ENCODE measurements at places on chromosomes 5 and 9. TPM values are rescaled to one million over a fixed set of nuclear protein-coding genes. Genes with fewer than 3 reads are reported as not detected.
A peak's percentile ranks its signal among the peaks of the same experiment; 100 is the strongest.

- no peak for DNase-seq
Observed at GRCh38 chr5:74126294-74126693, 500.3 kb downstream of the ARHGEF28 start.

ADCY2 gene
- 0.32 TPM for total RNA-seq

ENG gene
- total RNA-seq = 30.7 TPM

DNA sequence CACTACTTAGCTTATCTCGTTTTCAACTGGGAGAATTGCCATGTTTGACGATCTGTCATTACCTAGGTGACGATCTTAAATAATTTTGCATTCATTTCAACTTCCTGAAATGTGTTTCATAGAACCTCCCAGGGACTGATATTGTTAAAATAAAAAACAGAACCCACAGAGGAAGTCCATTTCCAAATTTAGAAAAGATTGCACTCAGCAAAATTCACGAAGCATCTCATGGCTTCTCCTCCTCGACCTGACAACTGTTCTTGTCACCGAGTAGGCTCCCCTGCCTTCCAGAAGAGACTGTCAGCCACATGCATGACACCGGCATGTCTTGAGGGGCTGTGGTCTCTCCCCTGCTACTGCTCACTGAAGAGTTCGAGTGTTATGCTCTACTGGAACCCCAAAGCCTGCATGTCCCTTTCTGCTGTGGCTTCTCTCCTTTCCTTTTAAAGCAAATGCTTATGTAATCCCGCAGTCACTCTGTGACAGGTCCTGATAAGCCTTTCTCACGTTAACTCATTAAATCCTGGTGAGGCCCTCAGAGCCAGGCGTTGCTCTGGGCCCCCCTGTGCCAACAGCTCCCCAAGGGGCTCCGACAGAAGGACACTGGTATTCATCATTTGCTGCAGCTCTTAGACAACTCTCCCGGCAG, 26.8 kb upstream of the ANKRD33B start:
- no peak for DNase-seq

GRCh38 chr9:811106-811531, 30.4 kb upstream of the DMRT1 start:
- DNase-seq = no peak

HDHD3 gene
- total RNA-seq = 6.1 TPM

DNA sequence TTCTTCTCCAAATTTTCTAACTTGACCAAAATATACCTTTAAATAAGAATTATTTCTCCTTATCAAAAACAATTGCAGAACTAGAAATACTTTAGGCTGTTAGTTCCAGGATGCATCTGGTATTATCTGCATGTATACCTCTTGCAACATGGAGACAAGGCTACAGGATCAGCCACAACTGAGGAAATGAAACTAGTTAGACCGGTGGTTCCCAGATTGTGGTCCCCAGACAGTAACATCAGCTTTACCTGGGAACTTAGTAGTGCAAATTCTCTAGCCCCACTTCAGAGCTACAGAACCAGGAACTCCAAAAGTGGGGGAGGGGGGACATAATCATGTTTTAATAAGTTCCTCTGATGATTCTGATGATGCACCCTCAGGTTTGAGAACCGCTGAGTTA, 61.6 kb upstream of the C9orf72 start:
- DNase-seq = no peak

GRCh38 chr9:137387114-137387890, 35.7 kb downstream of the EXD3 start:
- DNase-seq = no peak

DNA sequence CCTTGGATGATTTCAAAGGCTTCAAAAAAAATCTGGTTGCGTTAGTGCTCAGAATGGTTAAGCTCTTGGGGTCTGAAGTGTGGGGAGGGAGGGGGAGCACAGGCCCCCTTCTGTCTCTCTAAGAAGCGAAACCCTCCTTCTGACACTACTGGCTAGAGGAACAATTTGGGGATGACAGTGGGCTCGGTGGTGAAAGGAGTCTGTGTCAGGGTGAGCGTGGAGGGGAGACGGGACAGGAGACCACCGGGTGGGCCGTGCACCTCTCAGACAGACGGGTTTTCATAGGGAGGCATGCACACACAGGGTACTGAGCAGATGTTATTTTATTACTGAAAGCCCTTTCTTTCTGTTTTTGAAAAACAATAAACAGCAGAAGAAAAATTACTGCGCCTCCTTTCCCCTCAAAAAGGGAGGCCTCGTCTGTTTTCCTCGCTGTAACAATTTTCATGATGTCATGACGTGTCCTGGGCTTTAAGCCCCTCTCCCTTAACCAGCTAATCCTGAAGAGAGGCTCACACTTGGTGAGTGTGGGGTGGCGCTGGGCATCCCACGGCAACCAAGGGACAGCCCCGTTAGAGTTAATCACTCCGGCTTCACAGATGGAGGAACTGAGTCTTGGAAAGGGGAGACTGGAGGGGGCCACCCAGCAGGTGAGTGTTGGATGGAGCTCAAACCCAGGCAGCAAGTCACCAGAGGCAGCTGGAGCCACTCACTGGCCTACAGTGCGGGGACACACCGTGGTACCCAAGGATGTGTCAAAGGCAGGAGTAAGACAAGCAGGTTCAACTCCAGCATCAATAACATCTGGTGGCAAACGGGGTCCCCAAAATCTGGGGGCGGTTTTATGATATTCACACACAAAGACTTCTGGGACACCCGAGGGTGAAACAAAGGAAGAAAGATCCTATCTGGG, 53.4 kb downstream of the PTCH1 start:
- peak; percentile 26 for DNase-seq

GRCh38 chr9:120369608-120370220, 210.3 kb downstream of the CDK5RAP2 start:
- DNase-seq = peak; percentile 84

DNA sequence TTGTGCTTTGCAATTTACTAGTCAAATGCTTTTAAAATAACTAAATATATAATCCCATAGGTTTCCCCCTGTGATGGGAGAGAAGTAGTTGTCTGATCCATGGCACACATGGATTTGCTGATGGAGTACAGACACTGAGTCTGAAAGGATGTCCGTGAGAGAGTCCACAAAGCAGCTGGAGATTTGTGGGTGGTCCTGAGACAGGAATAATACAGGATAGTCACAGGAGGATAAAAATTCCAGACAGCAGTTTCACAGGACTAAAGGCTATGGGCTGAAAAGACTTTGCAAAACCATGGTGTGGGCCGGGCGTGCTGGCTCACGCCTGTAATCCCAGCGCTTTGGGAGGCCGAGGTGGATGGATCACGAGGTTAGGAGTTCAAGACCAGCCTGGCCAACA, 58.7 kb upstream of the ZFR start:
- peak; percentile 47 for DNase-seq

TLR4 gene
- total RNA-seq = 18.1 TPM

GRCh38 chr5:120405286-120405864, 58.7 kb upstream of the PRR16 start:
- peak; percentile 83 for DNase-seq

TJP2 gene
- 15.1 TPM for total RNA-seq

- DNase-seq = no peak
Observed at GRCh38 chr9:124066783-124067577, 55.4 kb downstream of the LHX2 start.

GPRIN1 gene
- 3.5 TPM for total RNA-seq

GRCh38 chr5:15320871-15321270, 179.1 kb upstream of the FBXL7 start:
- DNase-seq = no peak

Data from fibroblast of villous mesenchyme (primary cell).